ENCODE measurements at places on chromosomes 2 and 18. TPM values are rescaled to one million over a fixed set of nuclear protein-coding genes. Genes with fewer than 3 reads are reported as not detected.

The TNFRSF11A gene
- 0.22 TPM for total RNA-seq

The HOXD12 gene
- total RNA-seq: not detected

GRCh38 chr2:58875436-58875835, 634.3 kb upstream of the FANCL start:
- no peak for DNase-seq
- H3K36me3 ChIP-seq: no peaks in the 10 kb centered on the region
- H3K4me3 ChIP-seq: no peak overlapping the region
- H3K27me3 ChIP-seq: peaks cover 1% of the 10 kb centered on the region
- H3K27ac ChIP-seq: no peak overlapping the region

The PPP1R7 gene
- total RNA-seq: 44.6 TPM

DNA sequence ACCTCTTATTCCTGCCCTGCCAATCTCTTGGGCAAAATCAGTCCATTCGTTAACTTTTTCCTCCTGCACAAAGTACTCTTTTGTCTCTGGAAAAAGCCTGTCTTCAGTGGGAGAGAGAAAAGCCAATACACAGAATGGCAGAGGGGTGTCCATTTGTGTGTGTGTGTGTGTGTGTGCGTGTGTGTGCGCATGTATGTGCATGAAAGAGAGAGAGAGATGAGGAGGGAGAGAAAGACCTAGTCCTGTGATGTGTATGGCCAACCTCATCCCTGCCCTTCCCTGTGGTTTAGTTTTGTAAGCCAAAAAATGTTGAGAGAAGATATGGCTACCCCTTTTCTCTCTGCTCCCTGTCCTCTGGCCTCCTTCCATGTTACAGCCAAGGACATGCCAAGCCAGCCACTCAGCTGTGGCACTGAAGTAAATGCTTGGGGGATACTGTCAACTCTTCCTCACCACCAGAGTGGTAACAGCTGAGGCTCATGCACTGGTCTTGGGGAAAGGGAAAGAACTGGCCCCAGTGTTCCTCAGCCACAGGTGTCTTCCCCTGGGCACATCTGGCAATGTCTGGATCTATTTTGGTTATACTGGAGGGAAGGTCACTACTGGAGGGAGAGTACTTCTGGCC, 10.6 kb downstream of the SLC4A5 start:
- H3K4me1 ChIP-seq: no peaks in the 10 kb centered on the region
- H3K27me3 ChIP-seq: no peaks in the 10 kb centered on the region
- DNase-seq: no peak
- H3K36me3 ChIP-seq: no peaks in the 10 kb centered on the region

The TMEM169 gene
- not detected for total RNA-seq

DNA sequence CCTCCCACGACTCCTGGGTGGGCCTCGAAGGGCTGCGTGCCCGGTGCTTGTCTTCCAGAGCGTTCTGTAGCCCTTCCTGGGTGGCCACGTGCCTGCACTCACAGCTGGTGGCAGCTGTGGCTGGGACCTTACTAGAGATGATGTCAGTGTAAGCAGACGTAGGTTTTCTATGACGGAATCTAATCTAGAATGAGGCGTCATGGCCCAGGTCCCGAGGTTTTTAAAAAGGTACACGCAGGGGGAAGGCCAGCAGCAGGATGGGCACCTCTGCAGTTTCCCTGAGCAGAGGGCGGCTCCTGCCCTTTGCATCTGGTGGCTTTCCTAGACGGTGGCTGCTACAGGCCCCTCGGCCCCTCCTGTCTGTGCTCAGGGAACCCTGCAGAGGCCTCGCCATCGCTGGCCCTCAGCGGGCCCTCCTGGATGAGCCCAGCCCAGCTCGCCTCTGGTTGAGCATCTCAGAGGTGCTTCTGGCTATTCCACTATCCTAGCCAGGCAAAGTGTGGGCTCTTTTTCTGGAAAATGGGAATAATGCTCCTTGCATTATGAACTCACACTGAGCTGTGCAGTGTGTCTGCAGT, 49.6 kb upstream of the PXDN start:
- H3K27me3 ChIP-seq: no peaks in the 10 kb centered on the region
- no peak overlapping the region for H3K27ac ChIP-seq
- H3K36me3 ChIP-seq: no peaks in the 10 kb centered on the region

The SIX3 gene
- not detected for total RNA-seq

DNA sequence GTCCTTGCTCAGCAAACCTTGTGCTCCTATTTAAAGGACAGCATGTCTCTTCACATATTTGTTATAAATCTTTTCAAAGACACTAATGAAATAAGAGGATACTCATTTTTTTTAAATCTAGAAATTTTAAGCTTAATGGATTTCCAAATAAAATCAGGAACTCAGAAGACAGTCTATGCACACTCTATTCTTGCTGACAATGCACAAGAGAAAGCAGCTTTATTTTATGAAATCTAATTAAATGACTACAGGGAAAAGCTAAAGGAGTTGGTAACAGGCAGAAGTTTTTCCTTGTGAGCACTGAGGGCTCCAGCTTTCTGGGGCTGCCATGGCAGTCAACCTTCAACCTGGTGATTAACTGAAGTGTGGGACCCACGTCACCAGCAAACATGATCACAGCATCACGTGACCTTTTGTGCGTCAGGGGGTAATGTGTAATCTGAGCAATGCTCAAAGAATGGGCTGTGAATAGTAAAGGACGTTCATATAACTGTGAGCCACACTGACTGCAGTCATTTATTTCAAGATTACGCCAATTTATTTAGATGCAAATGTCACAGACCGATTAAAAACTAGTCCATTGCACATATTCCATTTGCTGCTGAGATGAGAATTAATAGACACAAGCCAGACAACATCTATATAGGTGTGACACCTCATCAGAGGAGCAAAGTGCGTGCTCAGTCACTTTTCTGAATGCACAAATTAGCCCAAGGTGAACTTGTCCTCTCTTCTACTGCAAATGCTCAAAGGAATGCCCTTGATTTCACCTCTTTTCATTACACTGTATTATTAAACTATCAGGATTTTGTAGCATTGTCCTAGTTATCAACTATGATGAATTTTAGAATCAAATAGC, 11.6 kb upstream of the DNER start:
- H3K27ac ChIP-seq: no peak overlapping the region
- no peak overlapping the region for H3K4me3 ChIP-seq
- peak; percentile 81 for DNase-seq
- H3K4me1 ChIP-seq: 0 out of 2 replicates have a peak, but pooled peaks cover 11% of the 10 kb centered on the region
- H3K36me3 ChIP-seq: no peaks in the 10 kb centered on the region

The NDC80 gene
- total RNA-seq: 10.9 TPM

- H3K27me3 ChIP-seq: no peaks in the 10 kb centered on the region
- peaks cover 13% of the 10 kb centered on the region for H3K4me1 ChIP-seq
- no peaks in the 10 kb centered on the region for H3K36me3 ChIP-seq
- H3K27ac ChIP-seq: no peak overlapping the region
- no peak for DNase-seq
Observed at GRCh38 chr2:149076863-149077412, 38.4 kb downstream of the LYPD6B start.

DNA sequence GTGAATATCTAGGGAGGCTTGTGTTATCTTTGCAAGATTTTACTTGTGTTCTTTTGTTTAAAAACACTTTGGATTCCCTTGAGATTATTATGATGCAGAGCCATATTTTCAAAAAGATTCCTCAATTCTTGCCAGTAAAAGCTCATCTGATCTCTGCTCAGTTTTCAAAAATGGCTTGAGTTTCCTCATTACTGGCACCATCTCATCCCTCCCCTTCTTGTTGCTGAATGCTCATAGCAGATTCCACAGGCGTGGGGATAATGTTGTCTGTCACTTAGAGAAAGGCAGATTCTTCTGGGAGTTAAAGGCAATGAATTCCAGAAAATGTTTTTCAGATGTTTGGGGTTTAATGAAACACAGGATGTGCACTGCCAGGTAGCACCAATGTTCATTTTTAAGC, 170.4 kb upstream of the TANK start:
- H3K36me3 ChIP-seq: no peaks in the 10 kb centered on the region
- H3K27me3 ChIP-seq: no peaks in the 10 kb centered on the region
- no peak for DNase-seq

DNA sequence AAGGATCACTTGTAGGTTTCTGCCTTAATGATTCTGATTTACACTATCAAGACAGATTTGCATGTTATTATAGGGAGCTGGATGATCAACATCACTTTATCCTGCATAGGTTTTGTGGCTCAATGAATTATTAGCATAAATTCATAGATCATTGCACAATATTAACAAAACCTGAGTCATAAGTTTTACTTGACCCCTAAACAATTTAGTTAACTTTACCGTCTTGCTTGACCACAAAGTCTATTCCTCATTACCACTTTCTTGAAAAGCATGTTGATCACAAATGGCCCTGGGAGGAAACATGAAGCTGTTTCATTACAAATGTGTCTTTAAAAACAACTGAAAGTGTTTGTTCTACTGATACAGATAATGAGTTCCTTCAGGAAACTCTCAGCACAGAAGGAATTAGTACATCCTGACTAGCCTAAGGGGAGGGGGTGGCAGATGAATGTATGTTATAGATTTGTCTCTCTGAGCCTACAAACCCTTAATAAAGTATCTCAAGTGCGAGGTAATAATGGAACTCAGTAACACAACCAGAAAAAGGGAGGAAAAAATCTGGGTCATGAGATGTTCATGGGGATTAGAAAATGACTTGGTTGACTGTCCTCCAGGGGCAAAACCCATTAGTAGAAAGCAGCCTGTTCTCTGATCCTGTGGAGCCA, 303.4 kb downstream of the PIK3C3 start:
- no peak overlapping the region for H3K4me3 ChIP-seq
- H3K27ac ChIP-seq: no peak overlapping the region
- no peak for DNase-seq
- no peaks in the 10 kb centered on the region for H3K27me3 ChIP-seq
- H3K4me1 ChIP-seq: no peaks in the 10 kb centered on the region
- no peaks in the 10 kb centered on the region for H3K36me3 ChIP-seq
